H4 (cell line): ENCODE measurements at places on chromosomes 4 and X. TPM values are rescaled to one million over a fixed set of nuclear protein-coding genes. Genes with fewer than 3 reads are reported as not detected.

KCTD8 gene
- 0.18 and 0.21 TPM in 2 replicates for total RNA-seq

MAP9 gene
- 9.9 and 15.2 TPM in 2 replicates for total RNA-seq

ANOS1 gene
- total RNA-seq = 4.1 and 6.6 TPM in 2 replicates

CT55 gene
- 0.47 and 0.87 TPM in 2 replicates for total RNA-seq

DNA sequence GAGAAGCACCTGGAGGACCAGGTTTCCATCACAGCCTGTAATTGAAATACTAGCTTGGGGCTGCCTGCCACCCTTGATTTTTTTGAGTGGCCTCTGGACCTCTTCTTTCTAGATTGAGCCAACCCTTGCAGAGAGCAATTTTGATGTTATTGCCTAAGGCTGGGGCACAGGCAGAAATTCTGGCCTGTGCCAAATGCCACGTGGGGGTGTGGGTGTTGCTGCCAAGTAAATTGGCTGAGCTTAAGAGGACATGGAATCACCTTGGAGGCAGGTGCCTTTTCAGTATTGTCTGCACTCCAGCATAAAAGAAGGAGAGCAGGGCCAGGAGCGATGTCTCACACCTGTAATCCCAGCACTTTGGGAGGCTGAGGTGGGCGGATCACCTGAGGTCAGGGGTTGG, 286.1 kb upstream of the PRPS2 start:
- no peak for DNase-seq

DNA sequence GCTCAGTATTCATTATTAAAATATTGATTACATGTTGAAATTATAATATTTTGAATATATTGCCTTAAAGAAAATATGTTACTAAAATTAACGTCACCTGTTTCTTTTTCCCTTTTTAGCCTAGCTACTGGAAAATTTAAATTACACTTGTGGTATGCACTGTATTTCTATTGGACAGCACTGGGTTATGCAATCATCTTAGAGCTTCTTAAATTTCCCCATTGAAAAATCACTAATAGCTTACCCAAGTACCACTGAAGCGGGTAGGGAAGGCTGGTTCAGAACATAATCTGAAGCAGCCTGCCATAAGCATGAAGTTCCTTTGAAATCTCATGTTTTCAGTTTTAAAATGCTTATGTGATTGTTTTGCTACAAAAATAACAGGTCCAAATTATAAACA, 49.5 kb upstream of the TFDP3 start:
- DNase-seq = no peak

GRCh38 chr4:70306076-70306475, 28.7 kb upstream of the CABS1 start:
- DNase-seq = no peak

DNA sequence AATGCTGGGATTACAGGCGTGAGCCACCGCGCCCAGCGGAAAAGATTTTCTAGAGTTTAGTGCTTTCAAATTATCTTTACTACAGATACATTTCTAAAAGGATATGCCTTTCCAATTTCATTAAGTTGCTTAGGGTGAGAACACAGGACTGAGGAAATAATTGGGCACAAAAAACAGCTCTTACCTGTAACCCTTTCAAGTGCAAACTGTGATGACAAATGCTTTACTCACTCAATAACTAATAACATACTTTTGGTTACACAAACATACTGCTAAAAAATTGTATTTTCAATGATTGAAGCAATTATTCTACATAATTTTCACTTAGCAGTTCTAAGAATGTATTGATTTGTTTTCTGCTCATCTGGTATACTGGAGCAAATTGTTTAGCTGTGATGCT, 40.2 kb downstream of the PALLD start:
- no peak for DNase-seq

- DNase-seq = no peak
Measured at GRCh38 chr4:151640381-151640780, 120.4 kb downstream of the GATB start.

GRCh38 chrX:10133980-10134676, 22.6 kb upstream of the CLCN4 start:
- no peak for DNase-seq

- DNase-seq = peak; percentile 72
Measured at GRCh38 chr4:34181891-34182290, 2062.4 kb downstream of the ARAP2 start.

GRCh38 chr4:28179126-28179525, 1318.5 kb downstream of the STIM2 start:
- DNase-seq = no peak

- DNase-seq = no peak
Measured at GRCh38 chrX:101062176-101062575, 10.3 kb upstream of the TRMT2B start.

GRCh38 chr4:96736352-96736889, 896.5 kb downstream of the PDHA2 start:
- DNase-seq = peak; percentile 69
